HCT116 (cell line): ENCODE measurements at places on chromosomes 13 and 19. TPM values are rescaled to one million over a fixed set of nuclear protein-coding genes. Genes with fewer than 3 reads are reported as not detected.

The CIRBP gene
- total RNA-seq, result 276 TPM

The NUMBL gene
- 41.7 TPM for total RNA-seq

DNA sequence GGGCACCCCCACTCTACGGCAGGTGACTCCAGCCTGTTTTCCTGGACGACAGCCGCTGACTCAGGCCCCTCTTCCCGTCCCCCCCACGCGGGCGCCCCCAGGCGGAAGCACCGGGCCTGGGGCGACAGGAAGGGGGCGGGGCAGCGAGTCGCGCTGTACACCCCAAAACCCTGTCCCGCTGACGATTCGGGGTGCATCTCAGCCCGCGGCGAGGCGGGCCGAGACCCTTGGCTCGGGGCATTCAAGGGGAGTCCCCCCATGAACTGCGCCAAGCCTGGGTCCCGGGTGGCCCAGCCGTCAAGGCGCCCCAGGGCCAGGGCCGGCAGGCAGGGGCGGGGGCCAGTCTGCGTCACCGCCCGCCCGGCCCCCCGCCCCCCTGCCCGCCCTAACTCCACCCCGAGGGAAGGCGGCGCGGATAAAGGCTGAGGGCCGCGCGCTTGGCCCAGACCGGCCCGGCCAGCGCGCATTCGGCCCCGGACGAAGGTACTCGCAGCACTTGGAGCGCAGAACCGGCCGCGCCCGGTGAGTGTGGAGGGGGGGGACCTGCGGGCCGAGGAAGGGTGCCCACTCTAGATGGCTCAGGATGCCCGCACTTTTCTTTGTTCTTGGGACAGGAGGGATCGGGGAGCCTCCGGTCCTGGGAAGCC is at the start of gene MIDN:
Gene MIDN, plus strand, starts transcription at position 445 of the 647 bp plus-strand sequence. CDS start 1,714 bp downstream, outside the sequence.
- DNase-seq, result no peak

DNA sequence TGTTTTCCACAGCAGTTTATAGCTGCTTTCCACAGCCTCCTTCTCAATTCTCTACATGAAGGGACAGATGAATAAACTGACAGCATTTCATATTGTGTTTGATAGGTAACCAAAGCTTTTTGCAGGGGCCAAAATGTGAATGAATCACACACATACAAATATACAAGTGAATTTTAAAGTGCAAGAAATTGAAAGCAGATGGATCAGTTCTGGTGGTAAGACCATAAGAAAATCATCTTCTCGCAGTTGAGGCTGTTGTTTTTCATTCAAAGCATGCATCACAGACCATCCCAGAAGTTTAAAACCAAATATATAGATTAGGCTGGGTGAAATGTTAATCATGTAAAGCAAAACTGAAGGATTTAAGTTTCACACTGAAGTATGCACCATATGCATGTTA is 1569.4 kb downstream of the PCDH9 start:
- DNase-seq, result no peak

The ZNF99 gene
- not detected for total RNA-seq

The INSR gene
- 25.4 TPM for total RNA-seq

- no peak for DNase-seq
Measured at GRCh38 chr19:17035842-17036424, 9.3 kb upstream of the CPAMD8 start.

The PRTN3 gene
- total RNA-seq, result 2.7 TPM

The ZNF529 gene
- total RNA-seq, result 0.30 TPM

- DNase-seq, result no peak
Measured at GRCh38 chr13:41200126-41200525, 5.8 kb upstream of the KBTBD7 start.

The SNRNP70 gene
- total RNA-seq, result 236 TPM

- DNase-seq, result no peak
Measured at GRCh38 chr19:52219611-52220010, 29.8 kb downstream of the PPP2R1A start.

DNA sequence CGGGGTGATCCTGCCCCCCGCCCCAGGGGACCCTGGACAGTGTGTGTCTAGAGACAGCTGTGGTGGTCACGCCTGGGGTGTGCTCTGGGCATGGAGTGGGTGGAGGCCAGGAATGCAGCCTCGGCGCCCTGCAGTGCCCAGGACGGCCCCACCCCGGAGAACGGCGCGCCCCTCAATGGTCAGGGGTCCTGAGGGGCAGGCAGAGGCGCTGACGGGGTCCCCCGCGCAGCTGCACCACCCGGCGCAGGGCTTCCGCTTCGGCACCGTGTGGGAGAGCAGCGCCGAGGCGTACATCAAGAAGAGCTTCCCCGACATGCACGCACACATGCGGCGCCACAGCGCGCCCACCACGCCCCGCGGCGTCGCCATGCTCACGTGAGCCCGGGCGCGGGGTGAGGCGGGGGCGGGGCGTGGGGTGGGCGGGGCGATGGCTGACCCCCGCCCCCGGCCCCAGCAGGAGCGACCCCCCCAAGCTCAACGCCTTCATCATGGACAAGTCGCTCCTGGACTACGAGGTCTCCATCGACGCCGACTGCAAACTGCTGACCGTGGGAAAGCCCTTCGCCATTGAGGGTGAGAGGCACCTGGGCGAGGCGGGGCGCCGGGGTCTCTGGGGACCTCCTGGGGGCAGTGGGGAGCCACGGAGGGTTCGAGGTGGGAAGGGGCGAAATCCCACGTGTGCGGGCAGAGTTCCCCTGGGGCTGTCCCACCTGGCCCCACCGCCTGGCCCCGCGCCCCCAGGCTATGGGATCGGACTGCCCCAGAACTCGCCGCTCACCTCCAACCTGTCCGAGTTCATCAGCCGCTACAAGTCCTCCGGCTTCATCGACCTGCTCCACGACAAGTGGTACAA is 7.4 kb downstream of the GRIN3B start:
- no peak for DNase-seq
